Islet precursor cell (in vitro differentiated cells): ENCODE measurements at places on chromosomes 5 and 9.

DNA sequence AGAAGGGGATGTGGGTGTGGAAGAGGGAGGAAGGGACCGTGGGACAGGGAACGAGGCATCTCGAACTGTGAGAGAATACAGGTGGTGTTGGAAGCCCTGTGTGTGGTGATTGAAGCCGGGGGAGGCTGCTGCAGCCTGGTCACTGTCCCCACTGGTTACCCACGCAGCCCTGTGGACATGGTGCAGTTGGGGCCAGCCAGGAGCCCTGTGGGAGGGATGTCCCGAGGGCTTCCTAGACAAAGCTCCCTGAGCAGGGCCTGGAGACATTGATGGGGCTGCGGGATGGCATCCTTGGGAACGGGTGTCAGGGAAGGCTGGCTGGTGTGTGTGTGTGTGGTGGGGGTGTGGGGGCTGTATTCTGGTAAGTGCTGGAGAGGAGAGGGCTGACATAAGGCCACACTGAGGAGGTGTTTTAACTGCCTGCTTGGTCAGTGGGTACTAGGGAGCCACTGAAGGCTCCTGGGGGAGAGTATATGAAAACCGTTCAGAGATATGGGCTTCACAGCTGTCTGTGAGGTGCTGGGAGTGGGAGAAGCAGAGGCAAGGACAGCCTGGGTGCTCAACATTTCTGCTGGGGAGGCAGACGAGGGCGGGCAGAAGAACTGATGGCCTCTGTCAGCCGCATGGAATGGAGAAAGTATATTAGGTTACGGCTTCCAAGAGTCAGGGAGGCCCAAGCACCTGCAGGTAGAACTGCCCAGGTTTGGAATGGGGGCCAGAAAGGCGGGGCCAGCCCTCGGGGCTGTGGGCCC is 20.0 kb downstream of the WNK2 start:
- DNase-seq = no peak

DNA sequence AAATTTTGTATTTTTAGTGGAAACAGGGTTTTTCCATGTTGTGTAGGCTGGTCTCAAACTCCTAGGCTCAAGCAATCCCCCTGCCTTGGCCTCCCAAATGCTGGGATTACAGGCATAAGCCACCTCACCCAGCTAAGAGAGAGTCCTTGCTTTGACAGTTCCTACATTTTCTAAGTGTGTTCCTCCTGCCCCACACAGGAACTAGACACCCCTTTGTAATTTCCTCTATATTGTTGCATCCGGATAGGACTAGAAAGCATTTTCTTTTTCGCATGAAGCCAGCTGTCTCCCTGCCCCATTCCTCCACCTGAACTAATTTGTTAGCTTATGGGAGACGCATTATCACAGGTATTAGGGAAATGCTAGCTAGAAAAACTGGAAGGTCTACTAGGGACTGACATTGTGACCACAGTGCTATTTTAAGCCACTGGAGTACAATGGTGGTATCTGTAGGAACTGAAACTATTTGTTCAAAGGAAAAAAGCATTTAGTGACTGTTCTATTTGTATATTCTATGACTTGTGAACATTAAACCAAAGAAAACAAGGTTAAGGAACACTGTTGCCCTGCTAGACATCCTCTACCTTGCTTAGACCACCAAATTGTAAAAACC is 214.1 kb downstream of the SMARCA2 start:
- DNase-seq = no peak

GRCh38 chr5:77157732-77158532 is 52.5 kb upstream of the PDE8B start:
- DNase-seq = no peak

DNA sequence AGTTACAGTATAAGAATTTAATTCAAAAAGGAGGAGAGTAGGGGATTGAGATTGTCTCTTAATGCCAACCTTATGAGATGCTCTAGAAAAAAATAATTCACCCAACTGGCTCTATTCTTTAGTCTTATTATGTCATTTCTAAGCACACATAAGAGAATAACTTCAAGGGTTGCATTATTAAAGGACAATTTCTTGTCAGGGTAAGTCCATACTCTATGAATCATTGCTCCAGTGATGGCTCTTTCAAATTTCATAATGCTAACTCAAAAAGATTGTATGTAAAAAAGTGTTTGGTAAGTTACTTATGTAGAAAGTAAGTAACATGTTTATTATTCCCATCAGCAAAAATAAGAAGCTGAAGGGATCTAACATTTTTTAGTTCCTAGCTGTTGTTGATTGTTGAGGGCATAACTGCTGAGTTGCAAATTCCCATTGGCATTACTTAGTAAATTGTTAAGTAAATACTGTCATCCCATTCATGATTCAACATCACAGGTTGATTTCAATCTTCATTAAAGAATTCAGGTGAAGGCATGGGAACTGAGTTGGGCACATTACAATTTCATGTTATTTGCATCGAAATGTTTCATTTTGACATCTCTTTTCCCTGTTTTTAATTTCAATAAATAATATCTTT is 28.6 kb downstream of the ALDH1A1 start:
- DNase-seq = no peak

DNA sequence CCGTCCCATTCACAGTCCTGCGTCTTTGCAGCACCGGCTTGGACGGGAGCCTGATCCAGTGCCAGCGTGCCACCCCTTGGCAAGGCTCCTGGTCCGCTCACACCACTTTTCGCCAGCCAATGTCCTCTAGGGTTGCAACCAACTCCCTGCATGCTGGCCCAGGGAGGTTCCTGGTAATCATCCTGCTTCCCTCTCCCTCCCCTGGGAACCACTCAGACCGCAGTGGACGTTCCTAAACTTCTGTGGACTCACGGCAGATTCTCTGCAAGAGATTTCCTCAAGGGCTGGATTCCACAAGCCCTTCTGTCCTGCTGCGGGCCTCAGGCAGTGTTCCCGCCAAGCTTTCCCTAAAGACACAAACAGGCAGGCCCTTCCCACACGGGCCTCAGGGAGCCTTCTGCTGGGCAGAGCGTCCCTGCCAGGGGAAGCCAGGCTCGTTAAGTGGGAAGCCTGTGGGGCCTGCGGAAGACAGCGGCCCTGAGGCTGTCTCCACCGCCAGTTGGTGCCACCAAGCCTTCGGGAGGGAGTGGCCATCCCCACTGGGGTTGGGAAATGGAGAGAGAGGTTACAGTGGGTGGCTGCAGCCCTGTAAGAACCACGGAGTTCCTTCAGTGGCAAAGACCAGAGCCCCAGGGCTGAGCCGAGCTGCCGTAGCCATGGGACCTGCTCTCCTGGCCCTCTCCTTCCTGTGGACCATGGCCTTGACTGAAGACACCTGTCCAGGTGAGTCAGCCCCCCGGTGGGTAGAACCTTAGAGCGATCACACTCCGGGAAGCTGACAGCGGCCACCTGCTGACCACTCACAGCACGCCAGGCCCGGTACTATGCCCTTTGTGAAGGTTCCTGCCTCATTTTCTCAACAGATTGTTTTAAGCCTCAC is 16.4 kb upstream of the FCN2 start:
- peak; percentile 50 for DNase-seq

DNA sequence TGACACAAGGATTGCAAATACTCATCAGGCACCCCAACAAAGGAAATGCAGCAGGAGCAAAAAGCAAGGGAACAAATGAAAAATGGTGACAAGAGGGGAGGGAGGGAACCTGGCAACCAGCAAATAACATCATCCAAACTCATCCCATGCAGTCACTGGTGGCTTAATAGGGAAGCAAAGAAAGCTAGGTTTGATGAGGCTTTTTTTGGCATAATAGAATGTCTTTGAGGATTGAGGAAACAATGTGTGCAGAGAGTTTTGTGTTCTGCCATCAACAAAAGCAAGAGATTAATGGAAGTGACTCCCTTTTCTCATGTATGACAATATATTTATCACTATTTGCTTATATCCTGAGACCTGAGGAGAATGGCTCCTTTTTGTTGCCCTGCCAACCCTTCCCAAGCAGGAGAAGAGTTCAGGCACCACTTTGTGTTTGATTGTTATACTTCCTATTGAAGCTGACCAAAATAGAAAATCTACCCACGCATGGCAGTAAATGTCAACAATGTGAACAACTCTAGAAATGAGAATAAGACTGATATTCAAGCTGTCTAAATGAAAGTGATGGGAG is 375.7 kb downstream of the CAAP1 start:
- no peak for DNase-seq

DNA sequence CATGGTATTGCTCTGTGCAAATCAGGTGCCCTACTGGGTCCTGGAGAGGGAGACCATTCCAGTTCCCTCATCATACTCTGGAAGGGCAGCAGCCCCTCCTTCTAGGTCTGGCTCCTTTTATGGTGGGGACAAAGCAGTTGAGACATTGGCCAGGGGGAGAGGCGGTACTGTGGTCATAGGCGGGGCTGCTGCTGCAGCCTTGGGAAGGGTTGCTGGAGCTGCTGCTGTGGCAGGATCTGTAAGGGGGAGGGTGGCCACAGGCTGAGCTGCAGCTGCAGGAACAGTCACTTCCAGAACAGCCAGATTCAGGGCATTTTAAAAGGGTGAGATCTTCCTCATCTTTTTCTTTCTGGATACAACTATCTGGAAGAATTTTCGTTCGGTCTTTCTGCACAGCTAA is 233.0 kb upstream of the SGCD start:
- DNase-seq = peak; percentile 65

- no peak for DNase-seq
These were observed 88.1 kb downstream of the GLIS3 start for GRCh38 chr9:4211806-4212205.

- DNase-seq = peak; percentile 30
These were observed 195.0 kb downstream of the IRX2 start for GRCh38 chr5:2556375-2556966.

DNA sequence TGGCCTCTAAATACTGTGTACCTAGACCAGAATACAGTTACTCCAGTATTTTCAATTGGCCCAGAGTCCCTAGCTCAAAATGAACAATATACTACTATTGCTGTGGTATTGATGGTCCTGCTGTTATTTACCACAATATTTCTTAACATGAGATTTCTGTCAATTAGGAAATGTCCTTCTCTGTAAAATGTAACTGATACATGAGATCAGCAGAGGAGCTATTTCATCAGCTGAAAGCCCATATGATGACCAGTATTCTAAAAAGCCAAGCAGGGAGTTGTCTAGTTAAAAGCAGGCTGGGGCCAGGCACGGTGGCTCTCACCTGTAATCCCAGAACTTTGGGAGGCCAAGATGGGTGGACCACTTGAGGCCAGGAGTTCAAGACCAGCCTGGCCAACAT is 187.7 kb upstream of the PTGER4 start:
- no peak for DNase-seq

DNA sequence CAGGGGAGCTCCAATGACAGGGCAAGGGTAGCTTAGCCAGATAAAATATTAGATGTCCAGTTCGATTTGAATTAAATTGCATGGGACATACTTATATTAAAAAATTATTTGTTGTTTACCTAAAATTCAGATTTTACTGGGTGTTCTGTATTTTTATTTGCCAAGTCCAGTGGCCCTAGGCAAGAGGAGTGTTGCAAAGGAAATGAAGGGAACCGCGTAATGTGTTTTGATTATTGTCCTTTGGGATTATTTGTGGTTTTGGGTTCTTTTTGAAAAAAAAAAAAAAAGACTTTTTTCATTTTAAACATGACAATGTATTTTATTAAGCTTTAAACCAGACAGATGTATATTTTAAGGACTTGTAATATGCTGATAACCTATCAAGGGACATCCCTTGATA is 179.3 kb downstream of the C9orf152 start:
- DNase-seq = no peak

DNA sequence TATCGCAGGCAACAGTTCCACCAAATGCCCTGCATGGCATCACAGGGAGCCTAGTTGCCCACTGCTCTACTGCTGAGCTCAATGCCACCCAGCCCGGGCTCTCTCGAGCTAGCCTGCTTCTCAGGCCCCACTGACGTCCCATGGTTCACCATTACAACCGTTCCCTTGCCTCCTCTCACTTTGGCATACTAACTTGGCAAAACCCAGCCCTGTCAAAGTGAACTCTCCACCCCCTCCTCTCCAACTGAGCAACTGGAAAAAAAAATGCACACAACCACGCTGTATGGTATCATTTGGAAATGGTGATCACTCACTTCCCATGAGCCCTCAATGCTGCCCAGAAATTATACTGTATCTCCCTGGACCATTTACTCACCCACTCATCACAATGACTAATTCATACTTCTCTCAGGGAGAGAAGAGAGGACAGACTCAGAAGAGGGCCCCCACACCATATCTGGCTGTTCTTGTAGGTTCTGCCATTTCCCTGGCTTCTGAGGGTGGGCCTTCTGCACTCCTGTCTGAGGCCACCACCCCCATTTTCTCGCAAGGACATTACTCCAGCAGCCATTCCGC is 51.4 kb upstream of the RARS1 start:
- no peak for DNase-seq

DNA sequence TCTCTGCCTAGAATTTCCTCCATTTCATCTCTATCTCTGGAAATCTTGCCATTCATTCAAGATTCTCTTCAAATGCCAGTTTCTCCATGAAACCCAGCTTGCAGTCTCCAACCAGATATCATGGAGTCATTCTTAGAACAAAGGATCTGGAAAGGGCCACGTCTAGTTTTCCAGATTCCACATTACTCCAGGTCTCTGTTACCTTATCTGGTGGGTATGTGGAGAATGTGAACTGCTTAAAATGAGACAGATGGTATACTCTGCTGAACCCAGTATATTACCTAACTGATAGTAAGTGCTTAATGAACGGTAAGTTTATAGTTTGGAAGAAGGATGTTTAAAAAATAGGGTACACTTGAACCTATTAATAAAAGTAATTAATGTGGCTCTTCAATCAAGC is 52.3 kb upstream of the ZSWIM6 start:
- no peak for DNase-seq

GRCh38 chr9:111985315-111985714 is 88.7 kb downstream of the UGCG start:
- no peak for DNase-seq

GRCh38 chr9:80784647-80785046 is 904.7 kb downstream of the TLE1 start:
- DNase-seq = no peak

- no peak for DNase-seq
These were observed 238.8 kb downstream of the ARHGAP26 start for GRCh38 chr5:143008809-143009521.

GRCh38 chr5:178240766-178241165 is 8.2 kb upstream of the PHYKPL start:
- no peak for DNase-seq

DNA sequence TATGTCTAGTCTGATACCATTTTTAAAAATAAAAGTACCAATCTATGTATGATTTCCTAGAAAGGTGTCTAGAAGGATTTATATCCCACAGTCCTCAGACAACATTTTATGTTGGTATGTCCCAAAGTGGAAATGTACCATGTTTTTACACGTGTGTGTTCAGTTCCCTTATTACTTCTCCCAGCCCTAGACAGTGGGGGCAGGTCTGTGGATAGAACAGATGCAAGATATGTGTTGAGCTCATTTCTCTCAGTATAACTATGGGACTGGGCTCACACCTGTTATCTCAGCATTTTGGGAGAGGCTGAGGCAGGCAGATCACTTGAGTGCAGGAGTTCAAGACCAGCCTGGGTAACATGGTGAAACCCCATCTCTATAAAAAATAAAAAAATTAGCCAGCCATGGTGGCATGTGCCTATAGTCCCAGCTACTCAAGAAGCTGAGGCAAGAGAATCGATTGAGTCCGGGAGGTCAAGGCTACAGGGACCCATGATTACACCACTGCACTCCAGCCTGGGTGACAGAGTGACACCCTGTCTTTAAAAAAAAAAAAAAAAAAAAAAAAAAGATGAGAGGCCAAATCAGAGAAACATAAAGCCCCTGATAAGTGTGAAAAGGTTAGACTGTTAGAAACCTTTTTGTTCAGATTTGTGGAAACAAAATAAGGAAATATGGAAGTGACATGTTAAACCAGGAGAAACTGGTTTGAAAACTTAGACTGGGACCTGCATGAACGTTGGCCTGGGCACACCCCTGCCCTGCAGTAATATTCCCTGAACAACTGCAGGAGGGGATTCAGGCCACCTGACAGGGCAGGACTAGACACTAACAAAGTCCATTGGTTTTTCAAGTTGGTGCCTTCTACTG is 7.4 kb upstream of the SLC2A8 start:
- DNase-seq = no peak
